Activated CD4-positive, alpha-beta T cell treated with anti-CD3 and anti-CD28 coated beads, Interleukin-2, amount 10 ng/mL, durations not matched to agents 7 days and 5 days (primary cell): ENCODE measurements at places on chromosomes 7 and 10. TPM values are rescaled to one million over a fixed set of nuclear protein-coding genes. Genes with fewer than 3 reads are reported as not detected.

- DNase-seq: no peak
These were observed 22.1 kb downstream of the HSPA12A start for GRCh38 chr10:116720241-116720643.

DNA sequence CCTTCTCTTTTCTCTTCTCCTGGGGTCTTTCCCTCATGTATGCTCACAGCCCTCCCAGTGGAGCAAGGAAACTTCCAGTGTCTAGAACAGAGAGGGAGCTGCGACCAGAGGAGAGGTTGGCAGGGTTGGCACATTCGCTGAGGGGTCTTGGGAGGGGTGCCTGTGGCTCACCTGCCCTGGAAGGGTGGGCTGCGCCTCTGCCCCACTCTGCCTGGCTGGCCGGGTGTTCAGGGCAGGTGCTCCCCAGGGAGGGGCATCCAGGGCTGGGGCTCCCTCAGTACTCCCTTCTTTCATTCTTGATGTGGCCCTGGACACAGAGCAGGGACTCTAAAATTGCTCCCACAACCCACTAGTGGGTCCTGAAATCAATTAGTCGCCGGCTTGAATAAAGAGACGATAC is 16.9 kb downstream of the SHH start:
- no peak for DNase-seq

- DNase-seq: no peak
These were observed 452 bp downstream of the SAMD9 start for GRCh38 chr7:93117327-93117726.

DNA sequence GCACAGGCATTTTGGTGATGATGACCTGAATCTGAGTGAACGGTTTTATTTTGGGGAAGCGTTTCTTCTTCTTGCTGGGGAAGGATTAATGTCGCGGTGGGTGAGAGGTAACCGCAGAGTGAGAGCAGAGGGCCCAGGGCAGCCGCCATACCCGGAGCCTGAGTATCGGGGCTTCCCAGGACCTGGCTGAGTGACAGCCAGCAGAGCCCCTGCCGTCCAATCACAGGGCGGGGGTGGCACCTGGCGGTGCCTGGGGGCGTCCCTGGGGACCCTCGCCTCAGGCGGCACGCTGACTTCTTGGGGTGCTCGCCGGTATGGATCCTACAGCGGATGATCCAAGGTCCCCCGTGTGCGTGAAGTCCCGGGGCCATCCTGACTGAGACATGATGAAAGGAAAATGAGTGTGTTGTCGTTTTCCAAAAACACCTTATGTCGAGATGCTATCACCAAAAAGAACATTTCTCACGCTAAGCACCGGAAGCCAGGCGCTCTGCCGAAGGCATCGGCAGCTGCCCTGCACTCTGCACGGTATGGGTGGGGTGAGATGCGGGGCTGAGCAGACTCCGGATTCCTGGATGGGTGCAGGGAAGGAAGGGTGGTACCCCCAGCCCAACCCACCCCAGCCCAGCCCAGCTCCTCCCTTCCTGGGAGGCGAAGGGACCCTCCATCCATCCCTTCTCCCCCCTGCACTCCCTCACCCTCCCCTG is 227.9 kb upstream of the SHH start:
- DNase-seq: no peak

Gene SCART1
- total RNA-seq: 3.7 TPM

Gene HOXA6
- not detected for total RNA-seq
